Activated naive CD4-positive, alpha-beta T cell treated with anti-CD3 and anti-CD28 coated beads, Interleukin-2, amount 50 U/mL, for 72 hours (primary cell): ENCODE measurements at places on chromosomes 7 and 10. TPM values are rescaled to one million over a fixed set of nuclear protein-coding genes. Genes with fewer than 3 reads are reported as not detected.

DNA sequence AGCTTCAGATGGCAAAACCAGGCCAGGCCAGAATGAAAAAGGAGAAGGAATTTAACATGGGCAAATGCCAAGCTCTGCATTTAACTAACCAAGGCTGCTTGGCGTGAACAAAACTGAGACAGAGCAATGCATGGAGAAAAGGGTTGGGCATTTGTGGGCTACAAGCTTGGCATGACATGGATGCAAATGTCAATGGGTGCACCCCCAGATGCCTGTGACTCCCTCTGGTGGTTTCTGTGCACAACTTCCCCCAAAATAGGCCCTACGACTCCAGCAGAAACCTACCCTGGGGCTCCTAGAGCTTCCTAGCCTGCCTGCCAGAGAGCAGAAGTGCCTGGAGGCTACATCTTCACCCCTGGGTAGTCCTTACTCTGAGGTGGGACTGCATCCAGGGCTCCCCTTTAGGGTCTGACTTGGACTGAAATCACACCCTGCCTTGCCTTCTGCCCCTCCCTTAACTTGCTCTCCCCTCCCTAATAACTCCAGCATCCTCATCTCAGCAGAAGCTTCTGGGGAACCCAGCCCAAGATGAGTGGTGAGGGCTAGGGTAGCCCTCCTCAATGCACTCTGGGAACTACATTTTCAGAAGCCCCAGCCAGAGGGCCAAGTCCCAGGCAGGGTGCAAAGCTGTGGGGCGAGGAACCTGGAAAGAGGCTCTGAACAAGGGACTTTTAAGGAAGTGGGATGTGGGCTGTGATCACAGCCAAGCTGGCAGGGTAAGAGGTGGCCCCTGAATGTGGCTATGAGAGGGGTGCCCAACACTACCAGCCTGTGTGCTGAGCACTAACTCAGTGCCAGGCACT is 11.3 kb downstream of the GPRIN2 start:
- DNase-seq: no peak

- DNase-seq: peak; percentile 10
These were observed 86.5 kb upstream of the NMT2 start for GRCh38 chr10:15254808-15255648.

- DNase-seq: no peak
These were observed 133.5 kb downstream of the SGMS1 start for GRCh38 chr10:50490241-50490640.

DNA sequence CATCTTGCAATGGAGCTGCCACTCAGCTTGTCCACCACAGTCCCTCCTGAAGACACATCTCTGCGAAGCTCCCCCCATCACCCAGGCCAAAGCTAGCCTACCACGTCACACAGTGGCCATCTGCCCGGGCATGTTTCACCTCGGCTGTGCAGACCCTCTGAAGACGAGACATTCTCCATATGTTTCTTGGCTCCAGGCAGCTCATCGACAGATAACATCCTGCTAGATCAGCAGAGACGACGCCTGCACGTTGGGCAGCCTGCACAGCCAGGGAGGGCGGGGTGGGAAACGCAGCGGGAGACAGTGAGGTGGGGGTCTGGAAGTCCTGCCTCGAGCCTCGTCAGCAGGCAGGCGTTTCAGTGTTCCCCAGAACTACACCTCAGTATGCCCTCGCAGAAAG is 53.0 kb downstream of the PTPRN2 start:
- DNase-seq: no peak

DNA sequence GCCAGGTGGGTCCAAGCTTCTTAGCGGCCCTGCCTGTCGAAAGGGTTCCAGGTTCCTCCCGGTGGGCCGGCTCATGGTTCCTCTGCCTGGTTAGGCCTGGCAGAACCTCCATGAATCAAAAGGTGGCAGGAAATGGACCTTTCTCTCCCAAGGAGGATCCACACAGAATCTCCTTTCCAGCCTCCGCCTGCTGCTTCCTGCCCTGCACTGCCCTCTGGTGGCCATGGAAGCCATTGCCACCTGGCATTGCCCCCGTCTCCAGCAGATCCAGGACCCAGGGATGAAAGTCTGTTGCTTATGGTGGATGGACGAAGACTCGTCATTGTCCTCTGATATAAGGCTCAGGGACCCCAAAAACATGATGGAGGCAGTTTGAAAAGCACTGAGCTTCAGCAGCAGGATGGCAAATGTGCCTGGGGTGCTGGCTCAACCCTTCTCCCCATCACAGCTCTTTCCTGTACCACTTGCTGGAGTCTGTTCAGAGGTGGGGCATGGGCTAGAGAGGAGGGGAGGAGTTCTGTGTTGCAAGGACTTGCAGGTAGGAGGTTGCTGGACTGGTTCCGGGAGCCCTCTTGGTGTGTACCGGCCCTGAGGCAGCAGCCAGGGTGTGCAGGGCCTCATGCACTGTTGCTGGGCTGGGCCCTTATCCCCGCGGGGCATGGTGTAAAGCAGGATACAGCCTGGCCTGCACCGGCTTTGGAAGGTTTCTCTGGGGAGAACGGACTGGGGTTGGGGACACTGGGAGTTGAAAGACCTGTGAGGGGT is 11.3 kb upstream of the INMT start:
- DNase-seq: peak; percentile 69

The HOXA13 gene
- total RNA-seq: not detected

The UNC5B gene
- total RNA-seq: not detected
